ENCODE measurements at places on chromosomes 6 and 20.

- no peak for DNase-seq
Measured at GRCh38 chr6:122749451-122750050, 30.0 kb upstream of the FABP7 start.

GRCh38 chr6:26103141-26103769 is 16.0 kb downstream of the HFE start:
- DNase-seq = peak; percentile 37

GRCh38 chr6:50791900-50792508 is 26.7 kb upstream of the TFAP2B start:
- peak; percentile 66 for DNase-seq

- no peak for DNase-seq
Measured at GRCh38 chr6:94272327-94272726, 853.0 kb upstream of the EPHA7 start.

DNA sequence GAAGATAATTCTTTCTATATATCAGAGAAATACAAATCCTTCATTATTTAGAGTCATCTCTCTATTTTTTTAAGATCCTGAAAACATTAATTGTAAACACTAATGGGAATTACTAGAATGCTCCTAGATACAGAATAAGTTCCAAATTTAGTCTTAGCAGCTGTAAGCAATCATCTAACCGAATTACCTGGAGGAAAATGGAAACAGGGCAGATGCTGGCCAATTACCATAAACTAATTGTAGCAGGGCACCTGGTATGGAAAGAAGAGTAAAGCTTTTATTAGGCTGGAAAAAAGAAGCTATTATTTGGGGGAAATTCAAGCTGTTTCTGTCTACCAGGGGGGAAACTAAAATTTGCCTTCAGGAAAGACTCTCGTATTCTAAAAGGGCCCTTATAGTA is 257.5 kb downstream of the MMUT start:
- no peak for DNase-seq

DNA sequence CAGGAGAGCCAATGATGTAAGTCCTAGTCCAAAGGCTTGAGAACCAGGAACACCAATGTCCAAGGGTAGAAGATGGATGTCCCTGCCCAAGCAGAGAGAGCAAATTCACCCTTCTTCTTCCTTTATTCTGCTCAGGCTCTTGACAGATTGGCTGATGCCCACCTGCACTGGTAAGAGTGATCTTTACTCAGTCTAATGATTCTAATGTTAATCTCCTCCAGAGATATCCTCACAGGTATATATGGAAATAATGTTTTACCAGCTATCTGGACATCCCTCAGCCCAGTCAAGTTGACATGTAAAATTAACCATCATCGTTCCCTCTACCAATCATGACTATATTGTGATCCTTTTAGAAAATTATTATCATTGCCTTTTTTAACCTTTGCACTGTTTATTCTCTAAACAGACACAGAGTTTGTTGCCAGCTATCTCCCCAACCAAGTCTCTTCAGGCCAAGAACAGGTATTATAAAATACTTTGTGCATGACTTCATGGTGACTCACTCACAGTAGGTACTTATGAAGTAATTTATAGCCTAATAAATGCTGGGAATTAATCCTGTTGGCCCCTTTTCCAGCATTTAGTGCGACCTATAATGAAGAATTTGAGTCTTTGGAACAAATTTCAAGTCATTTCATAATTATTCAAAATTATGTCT is 26.2 kb upstream of the TSHZ2 start:
- no peak for DNase-seq

DNA sequence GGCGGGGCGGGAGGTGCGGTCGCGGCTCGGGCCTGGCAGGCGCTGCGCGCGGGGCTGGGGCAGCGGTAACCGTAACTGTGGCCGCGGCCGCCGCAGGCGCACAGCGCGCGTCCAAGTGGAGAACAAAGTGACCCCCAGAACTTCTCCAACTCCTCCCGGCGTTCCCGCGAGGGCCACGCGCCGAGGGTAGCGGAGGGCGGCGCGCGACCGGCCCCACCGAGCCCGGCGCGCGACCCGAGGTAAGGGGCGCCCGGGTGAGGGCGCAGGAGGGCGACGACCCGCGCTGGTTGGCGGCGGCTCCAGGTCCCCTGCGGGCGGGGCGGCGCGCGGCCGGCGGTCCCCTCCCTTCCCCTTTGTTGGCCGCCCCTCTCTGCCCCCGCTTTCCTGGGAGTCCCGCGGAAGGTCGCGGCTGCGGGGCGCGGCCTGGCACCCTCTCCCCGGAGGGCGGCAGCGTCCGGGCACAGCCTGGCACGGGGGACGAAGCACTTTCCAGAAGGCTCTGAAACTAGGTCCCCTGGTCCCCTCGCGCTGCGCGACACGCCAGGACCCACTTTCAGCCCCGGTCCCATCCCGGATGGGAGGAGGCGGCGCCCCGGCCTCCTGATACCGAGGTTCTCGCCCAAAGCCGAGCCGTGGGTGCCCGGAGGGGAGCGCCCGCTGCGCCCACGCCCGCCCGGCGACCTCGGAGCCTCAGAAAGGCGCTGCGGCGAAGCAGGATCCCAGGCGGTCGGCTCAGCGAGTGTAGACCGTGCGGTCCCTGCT is at the start of gene TIAM2:
Gene TIAM2 (plus strand): TSS at position 62 of the 762 bp plus-strand sequence. CDS start 133,909 bp downstream, outside the sequence.
- DNase-seq = peak; percentile 79
